ENCODE measurements at places on chromosomes 5 and 9.

DNA sequence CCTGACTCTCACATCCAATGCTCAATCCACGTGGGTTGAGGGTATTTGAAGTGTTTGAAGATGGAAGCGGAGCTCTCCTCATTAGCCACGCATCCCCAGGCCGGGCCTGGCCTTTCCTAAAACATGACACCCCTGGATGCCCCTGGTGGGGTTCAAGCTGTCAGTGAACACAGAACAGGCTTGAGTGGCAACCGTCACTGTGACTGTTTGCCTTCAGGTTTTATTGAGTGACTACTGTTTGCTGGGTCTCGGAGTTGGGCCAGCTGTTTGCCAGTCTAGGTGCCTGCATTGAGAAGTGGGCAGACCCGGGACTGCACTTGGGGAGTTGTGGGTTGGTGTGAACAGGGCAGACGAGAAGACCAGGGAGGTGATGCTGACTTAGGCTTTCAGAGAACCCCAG, 7.8 kb upstream of the OLFM1 start:
- no peak for DNase-seq

GRCh38 chr5:79349047-79349446, 113.1 kb downstream of the JMY start:
- DNase-seq, result no peak

DNA sequence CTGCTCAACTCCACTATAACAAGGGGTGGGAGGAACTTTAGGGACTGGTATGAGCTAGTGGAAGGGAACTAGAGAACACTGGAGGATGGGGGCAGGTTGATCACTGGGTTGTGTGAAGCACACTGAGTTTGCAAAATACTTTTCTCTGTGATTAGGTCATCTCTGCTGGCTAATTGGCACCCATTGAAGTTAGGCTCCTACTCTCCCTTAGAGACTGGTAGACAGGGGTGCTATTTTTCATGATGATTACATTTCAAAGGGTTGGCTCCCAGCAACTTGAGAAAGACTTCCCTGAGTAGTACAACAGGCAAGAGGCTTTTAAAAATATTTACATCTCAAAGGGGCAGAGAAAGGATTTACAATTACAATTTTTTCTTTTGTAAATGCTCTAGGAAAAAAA, 50.4 kb upstream of the MTAP start:
- no peak for DNase-seq

- DNase-seq, result no peak
These were observed 316.6 kb downstream of the AGTPBP1 start for GRCh38 chr9:85425153-85425611.
